Putamen (tissue), 1 donor: ENCODE measurements at places on chromosomes 3 and 15.

- DNase-seq: no peak
These were observed 116.3 kb upstream of the IGF1R start for GRCh38 chr15:98532063-98532462.

DNA sequence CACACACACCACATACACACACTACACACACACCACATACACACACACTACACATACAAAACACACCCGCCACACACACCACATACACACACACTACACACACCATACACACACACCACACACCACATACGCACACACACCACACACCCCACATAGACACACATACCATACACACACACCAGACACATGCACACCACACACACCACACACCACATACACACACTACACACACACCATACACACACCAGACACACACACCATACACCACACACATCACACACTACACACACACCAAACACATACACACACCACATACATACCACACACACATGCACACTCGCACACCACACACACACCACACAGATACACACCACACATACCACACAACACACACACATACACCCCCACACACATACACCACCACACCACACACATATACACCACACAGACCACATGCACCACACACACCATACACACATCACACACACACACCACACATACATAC is 26.3 kb downstream of the CPN2 start:
- no peak for DNase-seq

DNA sequence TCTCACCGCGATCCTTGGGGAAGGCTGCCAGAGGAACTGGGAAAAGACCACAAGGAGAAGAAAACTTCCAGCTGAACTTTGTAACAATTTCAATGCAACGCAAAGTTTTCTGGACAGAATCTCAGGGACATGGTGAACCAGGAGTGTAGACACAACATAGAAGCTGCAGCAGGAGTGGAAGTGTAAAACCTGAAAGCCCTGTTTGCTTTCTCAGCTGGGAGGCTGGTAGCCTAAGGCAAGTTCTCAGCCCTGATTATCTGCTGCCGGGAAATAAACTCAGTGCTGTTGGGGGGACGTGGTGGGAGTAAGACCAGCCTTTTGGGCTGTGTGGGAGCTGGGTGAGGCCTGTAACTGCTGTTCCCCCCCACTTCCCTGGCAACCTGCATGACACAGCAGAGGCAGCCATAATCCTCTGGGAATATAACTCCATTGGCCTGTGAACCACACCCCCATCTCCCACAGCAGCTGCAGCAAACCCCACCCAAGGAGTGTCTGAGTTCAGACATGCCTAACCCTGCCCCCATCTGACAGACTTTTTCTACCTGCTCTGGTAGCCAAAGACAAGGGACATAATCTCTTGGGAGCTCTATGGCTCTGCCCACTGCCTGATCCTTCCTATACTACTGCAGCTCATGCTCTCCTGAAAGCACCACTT is 106.7 kb downstream of the ZNF621 start:
- DNase-seq: no peak

DNA sequence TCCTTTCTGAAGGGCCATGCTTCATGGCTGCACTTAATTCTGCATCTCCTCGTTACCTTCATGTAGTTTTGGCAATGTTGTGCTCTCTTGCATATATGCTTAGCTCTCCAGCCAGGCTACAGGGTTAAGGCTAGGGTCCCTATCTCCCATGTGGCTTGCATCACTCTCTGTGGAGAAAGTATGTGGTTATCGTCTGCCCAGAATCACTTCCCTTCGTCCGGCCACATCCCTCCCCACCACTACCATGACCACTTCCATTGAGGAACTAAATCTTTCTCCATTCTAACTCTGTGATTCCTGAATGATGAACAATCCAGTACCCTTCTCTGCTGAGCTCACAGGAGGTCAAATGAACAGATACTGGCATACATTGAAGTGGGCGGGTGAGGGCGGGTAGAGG is 34.0 kb downstream of the WWTR1 start:
- no peak for DNase-seq

GRCh38 chr15:100934726-100935125 is 15.6 kb downstream of the LRRK1 start:
- no peak for DNase-seq

DNA sequence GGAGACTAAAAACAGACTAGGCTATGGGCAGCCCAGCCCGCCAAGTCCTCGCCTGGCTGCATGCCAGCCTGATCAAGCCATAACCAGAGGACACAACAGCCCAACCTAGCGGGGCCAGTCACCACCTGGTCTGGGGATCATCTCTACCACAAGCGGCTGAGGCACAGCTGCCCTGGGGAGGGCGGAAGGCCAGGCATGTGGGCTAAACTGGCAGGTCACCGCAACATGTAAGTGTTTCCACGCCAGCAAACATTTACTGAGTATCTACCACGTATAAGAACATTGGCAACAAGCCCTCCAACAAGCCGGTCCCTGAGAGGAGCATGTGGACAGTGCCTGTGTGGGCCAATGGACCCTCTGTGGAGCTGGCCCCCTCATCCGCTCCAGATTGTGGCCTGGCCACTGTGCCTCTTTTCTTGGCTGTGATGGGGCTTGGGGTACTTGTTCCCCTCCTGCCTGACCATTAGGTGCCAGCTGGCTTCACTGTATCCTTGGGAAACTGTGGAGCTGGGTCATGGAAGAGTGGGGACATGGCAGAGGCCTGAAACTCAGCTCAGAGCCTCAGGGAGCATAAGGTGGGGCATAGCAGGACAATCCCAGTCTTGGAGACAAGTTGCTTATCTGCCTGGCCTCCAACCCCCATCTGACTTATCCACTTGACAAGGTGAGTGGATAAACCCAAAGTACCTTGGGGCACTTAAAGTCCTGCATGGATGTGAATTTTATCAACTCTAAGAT is 9.0 kb downstream of the UBXN7 start:
- peak; percentile 5 for DNase-seq

DNA sequence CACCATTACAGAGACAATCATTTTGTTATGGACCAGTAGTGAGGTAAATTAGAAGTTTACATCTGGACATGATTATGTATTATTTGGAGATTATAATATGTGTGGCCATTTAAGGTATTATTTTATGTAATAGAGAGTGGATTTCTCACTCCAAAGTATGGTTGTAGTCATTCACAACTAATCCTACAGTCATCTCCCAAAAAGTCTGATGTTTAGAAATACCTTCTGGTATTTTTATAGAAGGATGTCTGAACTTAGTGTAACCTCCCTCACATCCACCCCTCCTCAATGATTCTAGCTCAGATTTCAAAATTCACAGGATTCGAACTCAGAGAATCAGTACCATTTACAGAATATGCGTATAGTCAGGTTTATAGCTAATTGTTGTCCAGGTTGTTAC is 346.6 kb upstream of the MEIS2 start:
- DNase-seq: no peak

- DNase-seq: no peak
These were observed 102.4 kb downstream of the LRIG1 start for GRCh38 chr3:66398228-66399025.
